ENCODE measurements at places on chromosomes 4 and X.

DNA sequence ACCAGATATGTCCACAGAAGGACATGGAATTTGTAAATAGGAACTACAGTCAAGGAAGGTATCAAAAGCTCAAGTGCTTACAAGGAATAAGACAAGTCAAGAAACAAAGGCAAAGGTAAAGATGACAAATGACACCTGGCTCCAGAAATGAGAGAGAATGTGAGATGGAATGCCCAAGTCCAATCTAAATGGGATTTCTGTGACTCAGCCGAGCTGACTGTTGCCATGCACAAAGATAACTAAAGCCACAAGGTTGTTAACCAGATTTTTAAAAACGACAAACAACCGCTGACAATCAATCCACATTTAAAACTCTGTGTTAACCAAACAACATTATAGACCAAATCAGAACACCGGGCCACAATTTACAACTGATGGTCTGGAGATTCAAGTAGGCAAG lies 1.1 kb downstream of the NFXL1 start:
- no peak for DNase-seq

DNA sequence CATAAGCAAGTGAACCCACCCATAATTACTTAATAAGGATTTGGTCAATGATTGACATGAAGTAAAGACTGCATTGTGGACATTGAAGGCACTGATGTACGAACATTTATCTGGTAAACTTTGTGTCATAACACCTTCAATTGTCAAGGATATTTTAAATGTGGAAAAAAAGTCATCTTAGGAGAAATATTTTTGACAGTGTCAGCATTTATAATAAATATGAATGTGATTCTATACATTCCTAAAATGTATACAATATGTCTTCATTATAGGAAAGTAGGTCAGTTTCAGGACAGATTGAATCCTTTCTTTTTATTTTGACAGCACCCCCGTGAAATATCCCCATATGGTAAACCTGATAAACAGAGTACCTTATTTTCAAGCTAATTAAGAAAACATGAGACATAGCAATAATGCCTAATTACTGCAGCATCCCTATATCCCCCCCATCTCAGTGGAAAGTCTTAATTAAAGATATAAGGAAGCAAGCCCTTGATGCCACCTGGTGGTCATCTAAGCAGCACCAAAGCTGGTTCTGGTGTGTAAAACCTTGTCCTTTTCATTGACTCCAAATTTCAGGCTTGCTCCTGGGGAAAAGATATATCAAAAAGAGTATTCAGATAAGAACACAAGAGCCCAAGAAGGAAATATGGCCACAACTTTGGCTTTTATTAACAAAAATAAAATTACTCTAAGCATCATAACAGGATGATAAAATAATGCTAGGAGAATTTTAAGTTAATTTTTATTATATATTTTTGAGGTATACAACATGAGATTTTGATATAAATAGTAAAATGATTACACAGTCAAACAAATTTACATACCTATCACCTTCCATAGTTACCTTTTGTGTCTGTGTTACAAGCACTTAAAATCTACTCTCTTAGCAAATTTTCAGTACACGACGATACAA lies 379.7 kb downstream of the TLL1 start:
- DNase-seq = no peak

DNA sequence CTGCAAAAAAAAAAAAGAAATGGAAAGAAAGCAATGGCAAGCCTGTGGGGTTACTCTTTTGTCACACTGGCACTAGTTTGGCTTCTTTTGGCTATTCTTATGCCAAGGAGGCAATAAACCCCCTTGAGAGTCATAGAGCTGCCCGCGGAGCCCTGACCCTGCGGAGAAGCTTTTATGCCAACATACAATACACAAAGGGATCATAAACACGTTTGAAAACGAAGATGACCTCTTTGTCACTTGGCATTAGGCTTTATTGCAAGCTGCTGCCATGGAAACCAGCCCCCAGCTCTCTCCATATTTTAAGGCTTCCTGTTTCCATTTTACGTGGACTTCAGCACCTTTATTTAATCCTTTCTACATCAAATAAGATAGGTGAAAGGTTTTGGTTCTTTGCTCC lies 7.6 kb downstream of the NEUROG2 start:
- no peak for DNase-seq

DNA sequence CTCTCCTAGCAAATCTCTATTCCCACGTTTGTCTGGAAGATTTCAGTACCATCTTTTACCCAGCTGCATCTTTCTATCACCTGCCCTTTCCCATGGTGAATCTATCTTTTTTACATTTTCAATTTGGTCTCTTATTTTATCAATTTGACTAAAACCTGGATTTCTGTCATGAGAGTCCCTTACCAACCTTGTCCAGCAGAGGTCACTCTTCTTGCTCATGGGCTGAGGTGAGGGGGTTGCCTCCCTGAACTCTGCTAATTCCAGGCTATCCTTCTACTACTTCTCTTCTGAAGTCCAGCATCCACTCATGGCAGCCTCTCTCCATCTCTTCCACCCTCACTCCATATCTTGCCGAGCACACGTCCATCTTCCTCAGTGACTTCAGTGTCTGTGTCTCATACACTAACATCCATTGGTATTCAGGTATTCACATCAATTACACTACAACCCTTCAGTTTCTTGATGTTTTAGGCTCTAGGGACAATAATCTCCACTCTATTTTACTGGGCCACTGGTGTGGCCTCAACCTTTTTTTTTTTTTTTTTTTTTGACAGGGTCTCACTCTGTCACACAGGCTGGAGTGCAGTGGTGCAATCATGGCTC lies 17.8 kb upstream of the ZNF827 start:
- peak; percentile 6 for DNase-seq

DNA sequence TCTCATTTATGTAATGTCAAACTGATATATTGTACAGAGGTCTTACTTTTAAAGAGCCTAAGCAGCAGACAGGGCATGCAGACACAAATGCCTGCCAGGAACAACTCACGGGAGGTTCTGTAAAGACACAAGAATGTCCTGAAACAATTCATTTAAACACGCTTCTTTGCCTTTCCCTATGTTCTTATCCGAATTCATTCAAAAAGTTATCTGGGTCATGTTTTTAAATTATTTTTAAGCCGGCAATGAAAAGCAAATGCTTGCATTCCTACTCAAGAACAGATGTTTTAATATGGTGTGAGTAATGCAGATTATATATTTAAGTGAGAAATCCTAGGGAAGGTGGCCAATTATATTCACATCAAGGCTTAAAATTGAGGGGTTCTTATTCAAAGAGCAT lies 192.6 kb downstream of the PDGFC start:
- DNase-seq = no peak

DNA sequence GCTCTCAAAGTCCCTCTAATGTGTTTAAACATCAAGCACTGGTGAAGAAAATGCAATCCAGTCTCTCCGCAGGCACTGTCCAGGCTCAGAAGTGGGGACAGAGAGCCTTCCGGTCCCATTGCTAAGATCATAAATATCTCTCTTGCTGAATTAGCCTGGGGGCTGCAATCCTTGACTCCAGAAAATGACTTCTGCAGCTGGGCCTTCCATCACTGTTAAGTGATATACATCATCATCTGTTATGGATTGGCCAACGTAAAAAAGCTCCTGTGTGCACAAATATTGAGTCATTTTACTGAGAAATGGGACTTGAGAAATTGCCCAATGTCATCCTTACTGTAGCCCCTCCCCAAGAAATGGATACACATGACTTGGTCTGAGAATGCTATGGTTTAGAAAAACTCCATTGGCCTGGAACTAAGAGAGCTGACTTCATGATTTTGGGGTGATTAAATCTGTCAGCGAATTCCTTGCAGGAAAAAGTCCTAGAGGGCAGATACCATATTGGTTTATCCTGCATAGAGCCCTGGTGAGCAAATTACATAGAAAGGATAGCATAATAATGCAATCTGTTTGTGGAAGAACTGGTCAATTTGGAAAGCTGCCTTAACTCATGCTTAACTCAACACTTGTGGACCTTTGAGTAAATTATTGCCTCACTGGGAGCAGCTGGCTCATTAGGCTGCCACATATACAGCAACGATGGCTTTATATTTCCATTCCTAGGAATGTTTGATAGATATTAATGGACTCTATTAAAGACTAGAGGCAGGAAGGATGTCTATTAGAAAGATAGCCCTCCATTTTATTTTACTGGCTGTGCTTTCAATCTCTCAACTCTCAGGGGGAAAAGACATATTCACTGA lies 346.1 kb downstream of the GBA3 start:
- DNase-seq = no peak

DNA sequence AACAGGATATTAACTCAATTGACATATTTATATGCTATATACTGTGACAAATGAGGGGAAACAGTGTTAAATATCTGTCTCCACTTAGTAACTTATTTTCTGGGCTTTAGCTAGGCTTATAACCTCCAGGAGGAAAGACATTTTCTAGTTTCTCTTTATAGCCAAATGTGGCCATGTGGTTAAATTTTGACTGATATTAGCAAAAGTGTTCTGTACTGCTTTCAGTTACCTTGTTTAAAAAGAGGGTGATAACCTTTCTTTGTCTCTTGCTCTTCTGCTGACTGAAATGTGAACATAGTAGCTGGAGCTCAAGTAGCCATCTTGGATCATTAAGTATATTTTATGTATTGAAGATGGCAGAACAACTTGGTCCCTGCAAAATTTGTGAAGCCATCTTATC lies 253.7 kb downstream of the PDHA2 start:
- DNase-seq = no peak

- DNase-seq = no peak
Observed at GRCh38 chrX:39477031-39477761, 620.6 kb downstream of the BCOR start.

DNA sequence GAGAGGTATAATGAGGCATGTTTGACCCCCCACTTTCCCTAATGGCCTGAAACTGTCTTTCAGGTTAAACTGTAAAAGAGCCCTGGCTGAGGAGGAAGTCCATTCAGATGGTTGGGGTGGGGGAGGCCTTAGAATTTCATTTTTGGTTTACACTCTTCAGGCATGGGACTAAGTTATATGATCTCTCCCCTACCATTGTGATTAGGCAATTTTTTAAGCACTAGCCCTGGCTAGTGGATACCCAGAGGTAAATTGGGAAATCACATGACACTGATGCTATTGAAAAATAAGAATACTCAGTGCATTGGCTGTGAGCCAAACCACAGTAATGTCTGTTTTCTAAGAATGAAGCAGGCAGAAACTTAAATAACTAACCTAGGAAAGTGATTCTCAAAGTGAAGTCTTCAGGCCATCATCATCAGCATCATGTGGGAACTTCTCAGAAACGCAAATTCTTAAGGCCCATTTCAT lies 149.7 kb downstream of the RRAGB start:
- no peak for DNase-seq

DNA sequence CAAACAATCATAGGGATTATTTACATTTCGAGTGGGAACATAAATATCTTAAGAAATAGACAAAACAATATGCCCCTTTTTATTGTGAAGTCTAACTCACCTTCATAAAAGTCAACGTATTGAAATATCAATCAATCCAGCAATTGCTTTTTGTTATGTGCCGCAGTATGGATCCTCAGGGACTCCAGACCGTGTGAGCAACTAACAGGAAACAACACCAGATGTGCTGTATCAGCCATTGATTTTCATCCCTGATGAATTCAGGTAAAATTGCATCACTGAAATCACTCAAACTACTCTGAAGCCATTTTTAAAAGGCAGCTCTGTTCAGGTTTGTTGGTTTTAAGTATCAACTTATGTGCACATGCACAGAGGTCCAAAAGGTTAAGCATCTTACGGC lies 197.3 kb upstream of the FAT1 start:
- DNase-seq = no peak

DNA sequence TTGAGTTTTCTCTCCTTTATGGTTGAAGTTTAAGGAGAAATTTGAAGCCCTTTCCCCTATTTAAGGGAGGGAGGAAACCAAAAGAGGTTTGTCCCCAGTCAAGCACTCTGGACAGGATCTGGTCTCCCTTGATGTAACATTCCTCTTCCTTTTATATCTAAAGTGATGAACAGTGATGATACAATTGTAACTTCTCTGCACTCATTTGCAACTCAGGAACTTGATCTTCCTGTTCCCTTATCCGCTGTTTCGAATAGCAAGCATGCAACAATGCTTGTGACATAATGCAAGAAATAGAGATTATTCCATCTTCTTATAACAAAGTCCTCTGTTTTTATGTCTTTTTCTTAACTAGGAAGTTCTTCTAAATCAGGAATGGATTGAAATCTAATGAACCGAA lies 18.3 kb downstream of the ALPK1 start:
- DNase-seq = no peak

- DNase-seq = no peak
Observed at GRCh38 chrX:1385253-1386223, 6.4 kb downstream of the SLC25A6 start.

GRCh38 chr4:114286262-114286810 lies 306.9 kb upstream of the ARSJ start:
- DNase-seq = no peak

- DNase-seq = no peak
Observed at GRCh38 chr4:113987382-113987941, 8.0 kb upstream of the ARSJ start.

DNA sequence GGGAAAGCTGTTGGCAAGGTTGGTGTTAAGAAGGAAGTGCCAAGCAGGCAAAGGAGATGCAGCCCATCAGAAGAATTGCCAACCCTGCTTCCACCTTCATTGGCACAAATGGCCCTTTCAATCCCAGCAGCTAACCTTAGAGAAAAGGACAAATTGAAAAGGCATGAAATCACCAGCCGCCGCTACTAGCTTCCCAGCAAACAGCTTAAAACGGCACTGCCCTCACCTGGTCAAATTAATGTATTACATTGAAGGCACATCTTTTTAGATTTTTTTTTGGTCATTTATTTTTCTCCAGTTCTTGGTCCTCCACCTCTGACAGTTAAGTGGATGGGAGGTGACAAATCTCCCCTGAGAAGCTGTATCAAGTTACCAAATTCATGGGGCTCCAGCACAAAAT lies 51.0 kb upstream of the NHSL2 start:
- DNase-seq = peak; percentile 34

- DNase-seq = no peak
Observed at GRCh38 chr4:105674011-105674410, 34.5 kb downstream of the INTS12 start.
